ENCODE measurements at places on chromosomes 2 and 18.
A peak's percentile ranks its signal among the peaks of the same experiment; 100 is the strongest.

DNA sequence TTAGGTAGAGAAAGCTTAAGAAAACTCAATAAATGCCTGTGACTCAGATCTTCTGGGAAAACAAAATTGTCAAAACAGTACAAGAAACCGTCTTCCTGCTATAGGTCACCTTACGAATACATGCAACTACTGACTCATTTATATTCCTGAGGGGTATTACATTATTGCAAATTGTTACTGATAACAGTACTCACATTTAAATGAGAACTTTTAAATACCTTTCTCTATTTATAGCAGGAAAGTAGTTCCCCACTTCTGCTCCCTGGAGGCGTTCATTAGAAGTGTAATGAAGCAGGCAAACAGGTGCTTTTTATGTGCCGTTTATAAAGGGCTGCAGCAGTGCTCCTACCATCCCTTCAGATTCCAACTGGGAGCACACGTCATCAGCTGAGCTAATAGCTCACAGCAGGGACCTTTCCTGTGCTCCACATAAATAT lies 65.1 kb upstream of the RPRM start:
- no peak overlapping the region for H3K4me3 ChIP-seq
- H3K27ac ChIP-seq = no peak overlapping the region
- DNase-seq = no peak
- no peaks in the 10 kb centered on the region for H3K36me3 ChIP-seq

- H3K27me3 ChIP-seq = no peaks in the 10 kb centered on the region
- no peak for DNase-seq
- no peak overlapping the region for H3K27ac ChIP-seq
- H3K4me1 ChIP-seq = peaks cover 24% of the 10 kb centered on the region
Measured at GRCh38 chr2:214800180-214800579, 9.3 kb downstream of the BARD1 start.

- no peak for DNase-seq
- no peak overlapping the region for H3K27ac ChIP-seq
- H3K4me3 ChIP-seq = no peak overlapping the region
- no peaks in the 10 kb centered on the region for H3K4me1 ChIP-seq
- no peaks in the 10 kb centered on the region for H3K36me3 ChIP-seq
- H3K27me3 ChIP-seq = no peaks in the 10 kb centered on the region
Measured at GRCh38 chr2:45121236-45121927, 112.1 kb upstream of the SIX2 start.

- no peaks in the 10 kb centered on the region for H3K4me1 ChIP-seq
- no peak overlapping the region for H3K27ac ChIP-seq
- peaks cover 77% of the 10 kb centered on the region for H3K36me3 ChIP-seq
- H3K27me3 ChIP-seq = no peaks in the 10 kb centered on the region
- no peak overlapping the region for H3K4me3 ChIP-seq
- DNase-seq = no peak
Measured at GRCh38 chr2:43942881-43943280, 52.9 kb downstream of the LRPPRC start.

GRCh38 chr2:101883860-101884259 lies 107.9 kb upstream of the IL1R2 start:
- DNase-seq = peak; percentile 28
- peaks cover 22% of the 10 kb centered on the region for H3K36me3 ChIP-seq
- H3K4me1 ChIP-seq = peaks cover 12% of the 10 kb centered on the region
- no peak overlapping the region for H3K4me3 ChIP-seq
- H3K27ac ChIP-seq = peak overlapping the region; percentile 11

DNA sequence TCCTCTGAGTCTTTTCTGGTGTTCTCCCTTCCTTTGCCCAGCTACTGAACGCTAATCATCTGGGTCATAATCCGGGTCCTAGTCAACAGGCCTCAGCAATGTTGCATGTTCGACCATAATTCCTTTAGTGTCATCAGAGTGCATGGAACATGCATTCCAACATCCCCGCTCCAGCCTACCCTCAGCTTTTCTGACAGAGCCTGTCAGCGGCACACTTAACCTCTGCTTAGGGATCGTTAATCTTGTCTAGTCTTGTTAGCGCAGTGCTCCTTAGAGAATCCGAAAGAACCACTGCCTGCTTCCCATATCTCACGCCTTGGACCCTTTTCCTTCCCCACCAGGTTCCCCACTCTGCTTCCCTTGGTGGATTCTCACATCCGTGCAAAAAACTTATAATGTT lies 767.9 kb upstream of the ID2 start:
- no peaks in the 10 kb centered on the region for H3K27me3 ChIP-seq
- H3K36me3 ChIP-seq = no peaks in the 10 kb centered on the region
- DNase-seq = no peak

- H3K27ac ChIP-seq = no peak overlapping the region
- peaks cover 11% of the 10 kb centered on the region for H3K36me3 ChIP-seq
- DNase-seq = no peak
- no peak overlapping the region for H3K4me3 ChIP-seq
- peaks cover 26% of the 10 kb centered on the region for H3K4me1 ChIP-seq
Measured at GRCh38 chr2:7479603-7480002, 562.4 kb downstream of the RNF144A start.

DNA sequence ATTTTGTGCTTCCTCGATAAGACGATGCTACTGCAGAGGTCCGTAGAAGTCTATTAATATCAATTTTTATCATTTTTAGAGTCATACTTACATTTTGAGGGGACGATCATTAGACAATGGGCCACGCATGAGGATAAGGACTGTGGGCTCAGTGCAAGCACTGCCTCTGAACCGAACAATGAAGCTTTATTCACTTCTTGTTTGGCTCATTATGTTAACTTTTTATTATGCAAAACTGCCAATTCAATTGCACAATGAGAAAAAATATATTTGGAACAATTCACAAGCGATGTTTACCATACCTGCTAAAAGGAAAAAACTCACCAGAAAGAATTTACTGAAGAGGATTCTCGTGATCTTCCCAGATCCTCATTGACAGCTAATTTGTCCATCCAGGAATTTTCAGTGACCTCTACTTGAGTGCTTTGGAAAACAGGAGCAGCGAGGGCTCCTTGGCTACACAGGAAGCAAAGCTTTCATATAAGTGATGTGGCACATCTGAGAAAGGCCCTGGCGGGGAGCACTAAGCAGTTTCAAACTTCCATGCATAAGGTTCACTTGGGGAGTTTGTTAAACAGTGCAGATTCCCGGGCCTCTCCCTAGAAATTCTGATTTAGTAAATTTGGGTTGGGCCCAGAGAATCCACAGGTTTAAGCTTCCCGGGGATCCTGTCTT lies 13.3 kb upstream of the CAPN13 start:
- peaks cover 8% of the 10 kb centered on the region for H3K27me3 ChIP-seq
- no peak overlapping the region for H3K27ac ChIP-seq
- H3K4me3 ChIP-seq = no peak overlapping the region

DNA sequence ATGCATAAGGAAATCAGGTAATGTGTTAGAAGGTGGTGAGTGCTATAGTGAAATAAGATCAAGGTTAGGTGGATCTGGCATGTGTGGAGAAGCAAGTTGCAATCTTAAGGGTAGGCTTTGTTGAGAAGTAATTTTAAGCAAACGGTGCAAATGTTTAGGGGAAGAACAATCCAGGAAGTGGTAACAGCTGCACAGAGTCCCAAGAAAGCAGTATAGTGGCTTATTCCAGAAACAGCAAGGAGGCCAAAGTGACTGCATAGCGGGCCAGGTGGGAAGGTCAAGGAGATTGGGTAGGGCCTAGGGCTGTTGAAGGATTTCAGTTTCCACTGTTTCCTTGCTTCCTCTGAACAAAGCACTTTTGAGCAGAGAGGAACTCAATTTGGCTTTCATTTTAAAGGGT lies 30.0 kb upstream of the RAB1A start:
- no peaks in the 10 kb centered on the region for H3K36me3 ChIP-seq
- H3K4me3 ChIP-seq = no peak overlapping the region
- no peaks in the 10 kb centered on the region for H3K27me3 ChIP-seq
- DNase-seq = no peak

GRCh38 chr2:2550856-2551255 lies 219.8 kb upstream of the MYT1L start:
- DNase-seq = no peak
- H3K27me3 ChIP-seq = no peaks in the 10 kb centered on the region
- no peaks in the 10 kb centered on the region for H3K36me3 ChIP-seq
- no peak overlapping the region for H3K4me3 ChIP-seq
- no peak overlapping the region for H3K27ac ChIP-seq

- no peaks in the 10 kb centered on the region for H3K4me1 ChIP-seq
- H3K36me3 ChIP-seq = no peaks in the 10 kb centered on the region
- H3K4me3 ChIP-seq = no peak overlapping the region
- no peak for DNase-seq
Measured at GRCh38 chr2:141392517-141393213, 738.2 kb downstream of the LRP1B start.

DNA sequence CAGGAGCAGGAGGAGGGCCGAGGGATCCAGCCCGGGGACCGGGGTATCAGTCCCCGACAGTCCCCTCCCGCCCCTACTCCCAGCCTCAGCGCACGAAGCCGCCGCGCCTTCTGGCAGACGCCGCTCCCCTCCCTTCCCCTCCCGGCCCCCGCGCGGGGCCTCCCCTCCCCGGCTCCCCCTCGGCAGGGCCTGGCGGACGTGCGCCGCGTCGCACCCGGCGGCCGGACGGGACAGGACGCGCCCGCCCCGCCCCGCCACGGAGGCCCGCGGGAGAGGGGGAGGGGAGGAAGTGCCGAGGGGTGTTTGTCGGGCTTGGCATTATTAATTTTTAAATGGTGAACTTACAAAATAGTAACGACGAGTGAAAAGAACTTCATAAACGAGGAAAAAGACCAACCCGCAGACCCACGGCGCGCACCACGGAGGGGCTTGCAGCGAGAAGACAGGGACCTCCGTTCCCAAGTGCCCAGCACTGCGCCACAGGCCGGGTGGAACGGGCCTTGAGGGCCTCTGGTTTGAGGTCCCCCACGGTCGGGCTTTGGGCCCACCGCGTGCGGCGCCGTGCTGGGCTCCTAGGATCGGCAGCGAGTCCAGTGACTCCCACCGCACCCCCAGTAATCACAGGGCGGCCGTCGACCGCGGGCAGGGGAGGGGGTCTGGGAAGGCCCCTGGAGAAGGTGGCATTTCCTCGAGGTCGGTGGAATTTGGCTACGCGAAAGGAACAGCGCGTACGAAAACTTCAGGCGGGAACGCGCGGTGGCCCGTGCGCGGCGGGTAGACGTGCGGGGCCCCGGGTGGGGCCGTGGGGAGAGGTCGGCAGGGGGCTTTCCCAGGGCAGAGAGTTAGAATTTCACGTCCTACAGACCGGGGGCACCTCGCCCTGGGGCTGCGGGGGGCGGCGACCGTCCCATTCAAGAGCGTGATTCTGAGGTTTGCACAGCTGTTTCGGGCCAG lies 954 bp upstream of the CTDSP1 start:
- peaks cover 47% of the 10 kb centered on the region for H3K4me1 ChIP-seq
- H3K4me3 ChIP-seq = peak overlapping the region; percentile 85
- H3K27ac ChIP-seq = peak overlapping the region; percentile 79

DNA sequence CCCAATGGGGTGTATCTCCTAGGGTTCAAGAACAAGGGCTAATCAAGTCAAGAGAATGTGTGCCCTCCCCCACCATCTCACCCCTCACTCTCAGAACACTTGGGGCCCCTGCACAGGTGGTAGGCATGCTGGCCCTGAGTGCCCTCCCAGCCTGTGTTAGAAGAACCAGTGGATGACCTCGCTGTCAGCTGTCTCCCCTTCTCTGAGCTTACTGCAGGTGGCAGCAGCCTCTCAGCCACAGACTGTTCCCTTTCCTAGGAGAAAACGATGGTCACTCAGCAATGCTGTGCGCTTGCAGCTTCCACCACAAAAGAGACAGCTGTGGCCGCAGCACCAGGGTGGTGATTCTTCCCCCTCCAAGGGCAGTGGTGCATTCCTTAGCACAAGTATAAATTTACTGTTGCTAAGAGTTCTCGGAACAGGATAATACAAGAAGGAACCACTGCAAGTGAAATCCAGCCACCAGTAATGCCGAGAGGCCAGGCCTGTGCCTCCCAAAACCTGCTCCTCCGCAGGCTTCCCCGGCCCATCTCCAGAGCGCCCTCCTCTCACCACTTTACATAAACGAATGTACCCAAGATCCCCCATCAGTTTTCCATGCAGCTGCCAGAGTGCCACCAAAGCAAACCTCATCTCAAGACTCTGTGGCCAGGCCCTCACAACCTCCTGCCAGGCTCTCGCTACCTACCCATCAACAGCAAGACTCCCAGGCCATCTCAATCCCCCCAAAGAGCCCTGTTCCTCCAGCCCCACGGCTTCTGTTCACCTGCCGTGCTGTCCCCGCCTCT lies 935 bp upstream of the RAMP1 start:
- DNase-seq = peak; percentile 42
- H3K27ac ChIP-seq = no peak overlapping the region
- peaks cover 35% of the 10 kb centered on the region for H3K27me3 ChIP-seq
- H3K36me3 ChIP-seq = no peaks in the 10 kb centered on the region

- H3K36me3 ChIP-seq = no peaks in the 10 kb centered on the region
- H3K27ac ChIP-seq = no peak overlapping the region
- no peak for DNase-seq
- no peak overlapping the region for H3K4me3 ChIP-seq
- peaks cover 14% of the 10 kb centered on the region for H3K4me1 ChIP-seq
- peaks cover 14% of the 10 kb centered on the region for H3K27me3 ChIP-seq
Measured at GRCh38 chr2:47299555-47299954, 103.4 kb upstream of the MSH2 start.

DNA sequence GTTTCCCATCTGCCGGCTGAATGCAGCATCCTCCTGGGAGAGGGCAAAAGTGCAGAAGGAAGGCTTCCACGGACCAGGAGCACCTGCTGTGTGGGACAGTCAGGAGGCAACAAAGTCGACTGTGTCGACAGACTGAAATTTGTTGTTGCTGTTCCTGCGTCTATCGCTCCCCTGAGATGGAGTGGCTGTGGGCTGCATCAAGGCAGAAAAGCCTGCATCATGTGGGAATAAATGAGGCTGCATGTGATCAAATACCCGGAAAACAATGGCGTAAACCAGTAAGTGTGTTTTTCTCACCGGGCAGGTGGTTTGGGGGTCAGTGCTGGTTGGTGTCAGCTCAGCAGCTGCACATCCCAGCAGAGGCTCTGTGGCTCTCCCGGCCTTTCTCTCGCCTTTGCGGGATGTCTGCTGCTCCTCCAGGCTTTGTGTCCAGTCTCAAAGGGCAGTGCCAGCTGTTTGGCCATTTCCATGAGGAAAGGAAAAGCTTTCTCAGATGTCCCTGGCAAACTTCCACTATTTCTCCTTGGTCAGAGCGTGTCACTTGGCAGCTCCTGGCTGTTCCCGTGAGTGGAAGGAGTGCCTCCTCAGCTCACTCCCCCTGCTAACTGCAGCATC lies 262.4 kb downstream of the NDUFA10 start:
- H3K4me1 ChIP-seq = no peaks in the 10 kb centered on the region
- no peak for DNase-seq
- H3K27ac ChIP-seq = no peak overlapping the region
- H3K36me3 ChIP-seq = no peaks in the 10 kb centered on the region

DNA sequence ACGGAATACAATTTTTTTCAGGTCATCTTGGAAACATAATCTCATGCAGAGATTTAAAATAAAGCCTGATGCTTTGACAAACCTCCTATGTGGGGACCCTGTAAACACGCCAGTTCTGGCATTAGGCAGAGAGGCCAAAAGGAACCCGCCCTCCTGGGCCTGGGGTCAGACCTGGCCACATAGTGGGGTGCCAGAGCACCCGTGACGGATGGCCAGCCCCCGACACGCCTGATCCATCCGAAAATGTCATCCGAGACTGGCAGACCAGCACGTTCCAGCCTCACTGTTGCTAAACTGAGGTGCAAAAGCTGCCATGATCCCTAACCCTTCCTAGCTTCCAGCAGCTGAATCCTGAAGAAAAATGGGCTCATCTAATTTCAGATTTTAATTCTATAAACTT lies 222.6 kb upstream of the SALL3 start:
- H3K36me3 ChIP-seq = no peaks in the 10 kb centered on the region
- no peaks in the 10 kb centered on the region for H3K4me1 ChIP-seq
- H3K27ac ChIP-seq = no peak overlapping the region
- H3K27me3 ChIP-seq = peaks cover under 1% of the 10 kb centered on the region

Measured in activated naive CD8-positive, alpha-beta T cell treated with anti-CD3 and anti-CD28 coated beads, Interleukin-2, amount 50 U/mL, for 24 hours (primary cell).